ENCODE measurements at places on chromosomes 2 and 18.
A peak's percentile ranks its signal among the peaks of the same experiment; 100 is the strongest.

- no peak for DNase-seq
Observed at GRCh38 chr2:166900700-166901099, 12.4 kb downstream of the XIRP2 start.

DNA sequence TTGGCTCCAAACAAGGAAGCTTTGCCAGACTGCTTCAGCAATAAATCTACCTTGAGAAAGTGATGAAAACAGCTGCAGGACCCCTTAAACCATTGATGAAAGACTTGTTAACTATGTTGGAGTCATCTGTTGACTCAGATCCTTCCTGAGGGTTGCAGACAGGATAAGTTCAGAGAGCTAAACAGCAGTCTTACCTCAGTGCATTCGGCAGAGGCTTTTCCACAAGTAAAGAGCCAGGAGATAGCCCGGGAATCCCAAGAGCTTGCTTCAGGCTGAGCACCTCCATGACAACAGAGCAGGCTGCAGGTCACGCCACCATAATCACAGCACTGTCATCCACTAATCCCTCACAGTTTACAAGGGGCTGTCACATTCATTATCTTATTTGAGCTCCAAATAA is 23.7 kb downstream of the KIAA2012 start:
- DNase-seq: peak; percentile 22

- peak; percentile 88 for DNase-seq
Observed at GRCh38 chr2:141041281-141041680, 1089.5 kb downstream of the LRP1B start.

DNA sequence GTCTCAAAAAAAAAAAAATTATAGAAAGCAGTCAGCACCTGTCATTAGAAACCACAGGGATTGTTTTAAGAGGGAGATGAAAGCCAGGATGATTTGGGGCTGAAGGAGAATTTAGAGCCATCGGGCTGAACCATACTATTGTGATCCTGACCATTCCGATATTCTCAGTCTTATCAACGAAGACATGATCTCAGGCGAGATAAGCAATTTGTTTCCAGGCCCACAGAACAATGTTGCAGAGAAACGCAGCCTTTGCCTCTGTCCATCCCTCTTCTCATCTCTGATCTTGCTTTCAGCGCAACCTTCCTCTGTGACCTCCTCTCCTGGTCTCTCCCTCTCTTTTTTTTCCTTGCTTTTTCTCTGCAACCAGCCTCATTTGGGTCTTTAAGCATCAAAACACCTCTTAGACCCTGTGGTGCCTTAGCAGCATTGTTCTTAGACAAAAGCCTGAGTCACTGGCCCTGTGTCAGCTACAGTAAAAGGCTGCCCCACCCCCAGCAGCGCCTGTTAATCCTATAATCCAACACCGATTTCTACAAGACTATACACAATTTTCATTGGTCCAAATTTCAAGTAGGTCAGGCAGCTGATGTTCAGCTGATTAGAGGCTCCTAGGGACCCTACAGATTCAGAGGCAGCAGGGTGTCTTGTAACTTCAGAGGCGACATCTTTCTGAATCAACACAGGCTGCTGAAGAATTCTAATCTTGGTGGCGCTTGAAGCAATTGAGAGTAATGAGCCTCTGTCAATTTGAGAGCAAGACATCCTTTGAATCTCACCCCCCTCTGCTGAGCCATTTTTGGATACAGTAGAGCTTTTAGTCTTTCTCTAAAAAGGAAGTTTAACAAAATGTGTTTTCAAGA is 206.0 kb downstream of the NCK2 start:
- DNase-seq: peak; percentile 14

- no peak for DNase-seq
Observed at GRCh38 chr2:78260861-78261260, 738.7 kb upstream of the LRRTM4 start.

DNA sequence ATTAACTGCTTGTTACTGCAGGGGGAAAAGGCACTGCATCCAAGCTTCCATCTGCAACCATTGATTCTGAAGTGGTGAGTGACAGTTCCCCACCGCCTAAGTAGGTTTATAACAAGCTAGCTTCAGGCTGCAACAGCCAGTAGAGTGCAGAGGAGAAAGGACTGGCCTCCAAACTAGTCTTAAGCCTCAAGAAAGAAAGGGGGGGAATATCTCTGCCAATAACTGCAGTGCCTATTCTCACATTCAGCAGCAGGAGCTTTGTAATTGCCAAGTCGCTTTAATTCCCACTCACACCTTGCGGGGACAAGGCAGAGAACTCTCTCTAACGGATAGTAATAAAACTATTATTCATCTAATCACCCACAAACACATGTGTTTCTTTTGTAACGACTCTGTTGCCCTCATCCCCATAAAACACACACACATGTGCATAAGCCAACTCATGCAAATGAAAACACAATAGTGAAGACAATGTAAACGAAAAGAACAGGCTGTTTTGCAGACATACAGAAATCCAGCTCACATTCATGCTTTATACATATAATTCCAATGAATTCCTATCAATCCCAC is 1963.3 kb upstream of the PIK3C3 start:
- no peak for DNase-seq

DNA sequence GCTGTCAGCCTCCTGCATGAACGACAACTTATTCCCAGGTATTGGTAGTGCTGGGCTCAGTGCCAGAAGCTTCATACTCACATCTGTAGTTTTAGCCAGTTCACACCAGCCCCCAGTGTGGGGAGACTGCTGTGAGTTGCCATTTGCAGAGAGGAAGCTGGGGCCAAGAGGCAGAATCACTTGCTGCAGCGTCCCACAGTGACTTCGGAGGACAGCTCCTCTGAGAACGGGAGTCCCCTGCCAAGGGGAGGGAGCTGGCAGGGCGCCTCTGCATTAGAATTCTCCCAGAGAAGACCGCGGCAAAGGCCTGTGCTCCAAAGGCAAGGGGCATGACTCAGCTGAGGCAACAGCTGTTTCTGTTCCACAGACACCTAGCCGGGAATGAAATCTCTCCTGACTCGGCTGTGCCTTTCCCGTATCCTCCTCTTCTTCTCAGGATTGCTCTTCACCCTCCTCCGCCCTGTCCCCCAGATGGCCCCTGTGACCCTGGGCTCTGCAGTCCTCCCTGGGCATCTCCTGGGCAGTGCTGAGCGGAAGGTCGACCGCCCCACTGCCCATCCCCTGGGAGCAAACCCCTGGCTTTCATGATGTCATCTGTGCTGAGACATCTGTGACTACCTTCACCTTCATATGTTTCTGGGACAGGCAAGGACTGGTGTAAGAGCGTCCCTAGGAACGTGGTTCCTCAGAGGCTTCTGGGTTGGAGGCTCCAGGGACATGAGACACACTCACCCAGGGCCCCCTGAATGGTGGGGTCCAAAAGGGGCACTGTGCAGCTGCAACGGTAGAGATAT is 18.0 kb downstream of the MAL start:
- peak; percentile 8 for DNase-seq

- no peak for DNase-seq
Observed at GRCh38 chr18:25734336-25734735, 356.1 kb downstream of the SS18 start.

DNA sequence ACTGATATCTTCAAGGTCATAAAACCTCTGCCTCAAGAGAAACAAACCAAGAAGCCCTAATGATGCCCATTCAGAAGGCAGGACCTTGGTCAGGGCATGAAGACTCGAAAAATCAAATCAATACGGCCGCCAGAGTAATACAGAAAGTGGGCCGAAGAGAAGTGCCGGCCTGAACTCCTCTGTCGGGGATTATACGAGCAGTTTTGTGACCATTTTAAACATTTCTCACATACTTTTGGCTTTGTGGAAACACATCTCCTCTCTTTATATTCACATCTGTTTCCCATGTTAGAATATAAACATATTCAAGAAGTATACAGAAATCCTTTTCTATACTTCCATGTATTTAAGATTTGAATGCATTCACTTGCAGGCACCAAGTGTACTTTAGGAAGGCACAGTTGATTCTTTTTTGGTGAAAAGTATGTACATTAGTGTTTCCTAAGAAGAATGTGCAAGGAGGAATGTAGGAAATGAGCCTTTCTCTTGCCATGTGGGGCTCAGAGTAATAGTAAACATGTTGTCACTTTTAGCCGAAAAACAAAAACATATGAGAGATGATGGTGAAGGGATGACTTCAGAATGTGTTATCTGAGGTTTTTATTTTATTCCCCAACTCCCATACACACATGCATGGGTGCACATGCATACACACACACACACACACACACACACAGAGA is 707.9 kb upstream of the ID2 start:
- DNase-seq: no peak

DNA sequence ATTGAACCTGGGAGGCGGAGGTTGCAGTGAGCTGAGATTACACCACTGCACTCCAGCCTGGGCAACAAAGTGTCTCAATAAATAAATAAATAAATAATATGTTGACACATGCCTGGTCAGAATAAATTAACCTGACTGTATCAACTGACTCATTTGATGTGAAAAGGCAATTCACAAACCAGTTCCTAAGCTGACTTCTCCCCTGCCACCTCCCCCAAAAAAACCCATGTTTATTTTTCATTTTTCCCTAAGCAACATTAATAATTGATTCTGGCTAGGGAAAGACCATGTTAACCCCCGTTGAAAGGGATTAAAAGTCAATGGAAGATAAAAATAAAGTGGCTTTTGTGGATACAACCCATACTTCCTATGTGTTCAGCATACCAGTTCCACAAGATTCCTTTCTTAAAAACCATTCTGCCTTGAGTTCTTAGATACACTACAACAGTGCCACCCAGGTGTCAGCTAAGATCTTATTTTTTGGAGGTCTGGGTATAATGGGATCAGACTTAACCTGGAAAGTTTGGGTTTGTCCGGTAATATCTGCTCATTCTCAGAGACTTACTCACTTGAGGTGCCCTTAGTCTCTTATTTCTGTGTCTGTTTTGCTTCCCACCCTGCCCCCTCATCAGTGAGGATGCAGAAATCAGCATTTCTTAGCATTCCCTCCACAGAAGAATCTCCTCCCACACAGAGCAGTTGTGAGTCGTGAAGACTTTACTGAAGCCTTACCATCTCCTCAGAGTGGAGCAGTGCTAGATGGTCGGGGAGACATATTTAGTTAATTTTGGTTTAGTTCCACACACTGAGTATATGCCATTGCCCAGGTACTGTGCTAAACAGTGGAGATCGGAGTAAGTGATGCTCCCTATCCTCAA is 10.1 kb upstream of the MCFD2 start:
- no peak for DNase-seq

Measured in dermis blood vessel endothelial cell (primary cell).